ENCODE measurements at places on chromosomes 6 and 20.

- no peak for DNase-seq
These were observed 666.6 kb upstream of the CITED2 start for GRCh38 chr6:140041056-140041455.

DNA sequence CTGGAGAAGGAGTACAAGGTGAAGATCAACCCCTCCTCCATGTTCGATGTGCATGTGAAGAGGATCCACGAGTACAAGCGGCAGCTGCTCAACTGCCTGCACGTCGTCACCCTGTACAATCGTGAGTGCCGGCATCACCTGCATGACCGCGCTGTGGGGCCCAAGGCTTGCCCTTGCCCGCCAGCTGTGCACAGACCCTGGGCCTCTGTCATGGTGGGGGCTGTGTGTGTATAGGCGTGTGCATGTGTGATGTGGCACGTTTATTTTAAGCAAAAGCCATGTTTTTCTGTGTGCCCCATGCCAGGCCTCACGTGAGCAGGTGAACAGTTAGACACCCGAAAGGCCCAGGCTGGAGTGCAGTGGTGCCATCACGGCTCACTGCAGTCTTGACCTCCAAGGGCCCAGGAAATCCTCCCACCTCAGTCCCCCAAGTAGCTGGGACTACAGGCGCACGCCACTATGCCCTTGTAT is 36.3 kb downstream of the PYGB start:
- DNase-seq = no peak

GRCh38 chr6:40710626-40711330 is 123.6 kb upstream of the LRFN2 start:
- DNase-seq = no peak

GRCh38 chr6:34074064-34074742 is 71.7 kb downstream of the GRM4 start:
- DNase-seq = no peak

GRCh38 chr6:14305131-14305530 is 187.6 kb downstream of the CD83 start:
- DNase-seq = no peak

DNA sequence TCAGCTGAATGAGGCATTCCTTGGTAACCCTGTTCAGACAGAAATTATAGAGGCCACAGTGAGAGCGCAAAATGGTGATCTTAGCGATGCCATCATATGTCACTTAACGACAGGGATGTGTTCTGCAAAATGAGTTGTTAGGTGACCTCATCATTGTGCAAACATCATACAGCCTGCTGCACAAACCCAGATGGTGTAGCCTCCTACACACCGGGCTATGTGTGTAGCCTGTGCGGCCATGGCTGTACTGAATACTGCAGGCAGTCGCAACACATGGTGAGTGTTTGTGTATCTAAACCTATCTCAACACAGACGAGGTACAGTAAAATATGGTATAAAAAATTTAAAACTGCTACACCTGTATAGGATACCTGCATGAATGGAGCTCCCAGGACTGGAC is 234.1 kb upstream of the PMEPA1 start:
- no peak for DNase-seq

DNA sequence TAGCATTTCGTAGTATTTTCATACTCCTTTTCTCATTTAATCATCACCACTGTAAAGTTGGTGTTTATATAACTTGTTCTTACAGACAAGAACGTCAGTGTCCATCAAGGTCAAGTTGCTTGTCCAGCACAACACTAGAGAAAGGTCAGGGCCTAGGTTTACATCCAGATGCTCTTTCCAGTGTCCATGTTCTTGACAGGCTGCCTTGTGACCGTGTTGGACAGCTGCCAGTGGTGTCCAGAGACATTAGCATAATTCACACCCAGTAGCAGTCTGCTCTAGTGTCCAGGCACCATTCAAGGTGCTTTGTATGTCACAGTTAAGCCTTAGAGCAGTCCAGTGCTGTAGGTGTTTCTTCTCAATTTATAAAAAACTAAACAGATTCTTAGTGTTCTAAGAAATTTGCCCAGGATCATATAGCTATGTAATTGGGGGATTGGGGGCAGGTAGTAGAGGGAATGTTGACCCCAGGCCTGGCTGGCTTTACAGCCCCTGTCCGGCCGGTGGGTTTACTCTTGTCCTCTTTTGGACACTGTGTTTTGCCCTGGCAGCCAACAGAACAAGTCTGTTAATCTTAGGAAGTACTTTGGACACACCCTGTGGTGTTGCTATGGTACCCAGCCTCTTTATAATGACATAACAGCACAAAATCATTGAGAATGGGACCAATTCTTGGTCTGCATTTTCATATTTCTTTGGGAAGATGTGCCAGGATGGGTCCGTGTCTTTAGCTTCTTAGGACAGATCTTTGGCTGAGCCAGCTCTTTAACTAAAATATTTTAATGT is 8.0 kb downstream of the STK35 start:
- DNase-seq = no peak

DNA sequence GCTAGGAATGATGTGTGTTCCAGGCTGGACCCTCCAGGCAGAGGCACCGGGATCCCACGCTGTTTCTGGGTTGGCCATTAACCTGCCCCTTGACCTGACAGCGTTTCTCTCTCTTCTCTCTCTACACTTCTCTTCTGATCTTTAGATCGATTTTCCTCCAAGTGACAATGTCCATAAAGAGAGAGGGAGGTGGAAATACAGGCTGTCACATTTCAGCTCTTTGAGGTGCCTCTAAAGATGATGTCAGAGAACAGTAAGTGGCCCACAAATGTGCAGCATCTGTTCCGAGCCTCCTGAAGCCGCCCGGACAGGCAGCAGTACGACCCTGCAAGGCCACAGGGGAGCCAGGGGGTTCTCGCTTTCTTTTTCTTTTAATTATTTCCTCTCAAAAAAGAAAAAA is 2.5 kb upstream of the SLCO4A1 start:
- DNase-seq = no peak

- DNase-seq = no peak
These were observed 6.5 kb upstream of the TMEM242 start for GRCh38 chr6:157329829-157330228.

DNA sequence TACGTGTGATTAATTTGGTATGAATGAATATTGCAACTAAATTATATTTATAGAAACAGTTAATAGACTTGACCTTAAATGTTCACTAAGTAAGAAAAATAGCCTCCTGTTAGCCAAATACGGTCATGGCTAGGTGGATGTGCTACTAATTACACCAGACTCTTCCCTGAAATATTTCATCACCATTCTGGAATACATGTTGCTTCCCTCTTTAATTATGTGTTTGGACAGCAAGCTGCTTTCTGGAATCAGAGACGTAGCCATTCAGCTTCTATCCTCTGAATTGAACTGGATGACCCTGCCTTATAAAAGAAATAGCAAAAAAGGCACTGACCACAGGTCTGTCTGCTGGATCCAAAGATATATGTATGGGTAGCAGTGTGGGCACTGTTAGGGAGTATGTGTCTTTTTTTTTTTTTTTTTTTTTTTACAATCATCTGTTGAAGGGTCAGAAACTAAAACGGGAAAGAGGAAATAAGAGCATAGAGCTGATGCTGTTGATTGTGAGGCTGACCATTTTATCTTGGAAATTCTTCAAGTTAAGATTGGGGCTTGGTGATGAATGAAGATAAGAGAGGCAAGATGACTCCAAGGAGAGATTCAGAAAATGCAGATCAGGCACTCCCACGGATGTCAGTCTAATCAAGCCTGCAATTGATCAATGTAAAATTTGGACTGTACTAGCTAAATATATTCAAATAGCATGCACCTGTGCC is 283.2 kb upstream of the HSF2 start:
- no peak for DNase-seq

DNA sequence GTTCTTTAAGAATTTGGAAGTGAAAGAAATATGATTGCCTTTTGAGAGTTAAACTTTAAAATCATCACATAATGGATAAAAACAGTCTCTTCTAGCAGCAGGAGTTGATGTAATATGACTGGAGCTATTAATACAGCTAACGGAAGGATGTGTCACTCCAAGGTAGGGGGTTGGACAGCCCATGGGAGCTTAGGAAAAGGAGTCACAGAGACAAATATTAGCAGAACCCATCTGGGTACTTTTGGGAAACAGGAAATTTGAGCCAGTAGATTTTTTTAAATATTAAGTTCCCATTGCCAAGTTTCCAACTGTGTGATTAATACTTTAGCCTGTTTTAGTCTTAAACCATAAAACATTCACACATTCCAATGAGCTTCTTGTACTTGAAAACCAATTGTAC is 164.7 kb upstream of the RIMS1 start:
- DNase-seq = no peak

- DNase-seq = no peak
These were observed 71.7 kb upstream of the RIPPLY2 start for GRCh38 chr6:83781506-83781905.

GRCh38 chr6:156309017-156309416 is 468.2 kb upstream of the ARID1B start:
- no peak for DNase-seq

DNA sequence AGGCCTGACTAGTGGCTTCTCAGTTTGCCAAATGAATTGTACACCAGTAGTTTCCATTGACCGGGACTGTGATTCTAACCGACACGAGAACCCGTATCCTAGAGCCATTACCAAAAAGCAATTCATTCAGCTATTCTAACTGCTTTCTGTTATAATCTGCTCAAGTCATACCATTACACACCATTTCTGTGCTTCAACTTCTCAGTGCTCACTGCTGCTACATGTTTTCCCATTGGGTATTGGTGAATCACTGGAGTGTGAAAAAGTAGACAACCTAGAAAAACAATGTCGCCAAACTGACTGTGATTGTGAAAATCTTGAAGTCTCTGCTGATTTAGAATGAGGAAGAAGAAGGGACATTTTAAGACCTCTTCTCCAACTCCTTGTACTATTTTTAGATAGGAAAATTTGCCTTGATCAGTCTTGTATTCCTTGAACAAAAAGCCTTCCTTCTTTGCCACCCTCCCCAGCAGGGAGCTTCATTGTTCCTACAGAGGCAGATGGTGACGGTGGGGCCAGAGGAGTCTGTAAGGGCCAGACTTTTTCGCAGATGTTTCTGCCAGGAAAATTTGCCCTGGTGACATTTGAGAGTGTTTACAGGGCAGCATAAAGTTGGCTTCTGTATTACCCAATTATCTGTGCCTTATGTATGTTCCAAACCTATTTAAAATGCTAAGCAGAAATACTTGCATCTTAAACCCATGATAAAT is 31.7 kb upstream of the MAP3K4 start:
- no peak for DNase-seq

GRCh38 chr6:71498638-71499037 is 210.0 kb downstream of the OGFRL1 start:
- no peak for DNase-seq

DNA sequence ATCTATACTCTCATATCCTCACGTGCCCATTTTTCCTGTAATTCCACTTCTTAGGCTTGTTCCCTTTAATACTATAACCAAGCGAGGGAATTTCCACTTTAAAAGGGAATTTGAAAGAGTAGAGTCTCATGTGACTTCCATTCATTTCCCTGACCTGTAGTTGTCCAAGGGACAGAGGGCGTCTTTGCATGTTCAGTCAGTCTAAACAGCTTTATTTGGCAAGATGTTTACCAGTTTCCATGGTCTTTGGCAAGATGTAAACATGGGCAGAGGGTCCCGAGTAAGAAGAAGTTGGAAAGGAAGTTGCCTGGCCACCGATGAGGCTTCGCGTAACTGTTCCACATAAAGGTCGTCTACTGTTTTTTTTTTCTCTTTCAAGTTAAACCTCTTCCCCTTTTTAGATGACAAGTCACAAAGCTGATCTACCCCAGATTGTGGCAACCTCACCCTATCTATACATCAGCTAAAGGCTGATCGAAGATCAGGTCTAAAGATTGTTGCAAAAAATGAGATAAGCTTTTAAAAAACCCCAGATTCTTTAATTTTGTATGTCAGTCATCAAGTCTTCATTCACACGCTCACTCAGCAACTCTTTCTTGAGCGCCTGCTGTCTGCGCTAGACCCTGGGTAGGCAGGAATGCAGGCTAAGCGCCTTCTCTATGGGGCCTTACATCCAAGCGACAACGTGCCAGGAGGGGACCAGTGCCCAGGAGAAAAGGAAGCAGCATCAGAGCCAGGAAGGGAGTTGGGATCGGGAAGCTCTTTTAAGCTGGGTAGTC is 31.7 kb upstream of the CCR6 start:
- no peak for DNase-seq

DNA sequence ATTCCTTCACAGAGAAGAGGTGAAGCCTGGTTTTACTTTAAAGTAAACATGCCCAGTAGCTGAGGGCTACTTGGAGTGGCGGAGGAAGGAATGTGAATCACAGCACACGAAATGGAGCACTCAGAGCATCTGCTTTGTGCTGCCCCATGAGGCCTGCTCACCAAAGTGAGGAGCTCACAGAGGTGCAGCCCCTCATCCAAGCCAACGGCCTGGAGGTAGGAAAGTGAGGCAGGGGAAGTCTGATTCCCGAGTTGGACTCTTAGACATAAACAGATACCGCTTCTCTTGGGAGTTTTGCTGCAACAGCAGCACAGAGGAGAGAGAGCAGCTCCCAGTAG is 3.6 kb downstream of the YTHDF1 start:
- no peak for DNase-seq

DNA sequence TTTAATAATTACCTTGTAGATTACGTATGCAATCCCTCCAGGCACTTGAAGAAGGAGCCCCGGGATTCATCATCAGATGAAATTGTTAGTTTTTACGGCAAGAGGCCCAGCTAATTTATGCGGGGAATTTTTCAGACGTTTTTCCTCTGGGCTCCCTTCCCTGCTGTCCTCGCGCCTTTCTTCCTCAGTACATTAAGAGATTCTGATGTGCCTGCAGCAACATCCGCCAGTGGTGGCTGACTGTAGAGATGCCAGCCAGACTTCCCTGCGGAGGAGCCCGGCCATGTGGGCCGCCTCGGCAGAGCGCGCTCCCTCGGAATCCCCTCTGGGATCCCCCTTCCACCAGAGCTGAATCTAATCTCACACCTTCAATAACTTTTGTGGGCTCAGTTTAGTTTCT is 46.4 kb upstream of the POU3F2 start:
- no peak for DNase-seq

DNA sequence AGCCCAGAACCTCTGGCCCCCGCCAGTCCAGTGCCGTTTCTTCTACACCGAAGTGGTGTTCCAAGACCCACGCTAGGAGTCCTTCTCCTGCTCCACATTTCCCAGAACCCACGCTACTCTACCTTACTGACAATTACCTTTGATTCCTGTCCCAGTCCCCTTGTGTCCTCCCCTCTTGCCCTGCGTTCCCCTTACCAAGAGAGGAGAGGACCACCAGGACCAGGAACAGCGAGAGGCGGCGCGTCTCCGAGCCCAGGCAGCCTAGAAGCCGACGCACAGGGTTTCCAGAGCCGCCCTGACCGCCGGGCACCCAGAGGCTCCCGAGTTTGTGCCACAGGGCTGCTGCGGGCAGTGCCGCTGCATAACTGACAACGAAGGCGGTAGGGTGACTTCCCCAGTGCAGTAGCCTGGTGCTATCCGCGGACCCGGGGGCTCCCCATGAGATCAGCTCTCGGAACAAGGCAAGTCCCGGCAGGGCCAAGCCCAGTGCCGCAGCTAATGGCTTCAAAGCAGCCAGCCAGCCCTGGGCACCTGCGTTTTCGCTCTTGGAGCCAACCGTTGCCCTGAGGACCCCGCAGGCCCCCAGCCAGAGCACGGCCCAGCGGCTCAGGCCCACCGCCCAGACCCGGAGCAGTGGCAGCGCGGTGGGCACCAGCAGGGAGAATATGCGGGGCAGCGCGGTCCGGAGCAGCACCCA is 512 bp downstream of the TAP1 start:
- DNase-seq = no peak

Measured in stimulated activated CD4-positive, alpha-beta T cell treated with anti-CD3 and anti-CD28 coated beads, TNF-alpha, amount 100 ng/mL, for 4 hours (primary cell).